ENCODE measurements at places on chromosomes 13 and 19. TPM values are rescaled to one million over a fixed set of nuclear protein-coding genes. Genes with fewer than 3 reads are reported as not detected.

Gene DHDH
- not detected for total RNA-seq

GRCh38 chr19:993831-994393, 6.3 kb upstream of the GRIN3B start:
- DNase-seq = no peak

GRCh38 chr13:49022472-49023144, 46.9 kb downstream of the FNDC3A start:
- no peak for DNase-seq

GRCh38 chr19:1441022-1441426, 2.8 kb downstream of the RPS15 start:
- no peak for DNase-seq

Gene FXYD3
- 1.3 TPM for total RNA-seq

- DNase-seq = no peak
Observed at GRCh38 chr13:37303606-37304005, 198.1 kb upstream of the CSNK1A1L start.

Gene CYP4F3
- total RNA-seq = 0.24 TPM

GRCh38 chr19:17136021-17136420, 60.4 kb downstream of the MYO9B start:
- no peak for DNase-seq

Gene ZNF790
- total RNA-seq = 9.8 TPM

Measured in Right ventricle myocardium superior (tissue), 1 donor.